ENCODE measurements at places on chromosomes 2 and 18. TPM values are rescaled to one million over a fixed set of nuclear protein-coding genes. Genes with fewer than 3 reads are reported as not detected.

The TMBIM1 gene
- total RNA-seq, result 43.1 TPM

The HOXD11 gene
- total RNA-seq, result not detected

The CEBPZ gene
- 65.0 TPM for total RNA-seq

The SNTG2 gene
- total RNA-seq, result 1.0 TPM

Data from activated naive CD4-positive, alpha-beta T cell treated with anti-CD3 and anti-CD28 coated beads for 36 hours (primary cell).